ENCODE measurements at places on chromosomes 7 and 10.

DNA sequence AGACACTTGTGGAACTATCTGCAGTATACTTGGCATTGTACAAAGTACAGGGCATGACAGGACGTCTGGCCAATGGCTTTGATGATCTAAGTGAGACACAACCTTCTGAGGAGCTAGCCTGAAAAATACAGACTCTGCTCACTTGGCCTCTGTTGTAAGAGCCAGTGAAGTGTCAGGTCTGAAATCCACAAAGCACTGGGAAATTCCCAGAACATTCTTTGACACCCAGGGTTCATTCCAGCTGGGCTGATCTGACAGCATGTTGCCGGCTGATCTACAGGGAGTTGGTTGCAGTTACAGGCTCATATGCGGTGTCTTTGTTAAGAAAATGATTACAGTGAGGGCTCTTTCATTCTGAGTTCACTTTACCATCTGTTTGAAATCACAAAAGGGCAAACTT, 354.6 kb downstream of the PHF14 start:
- DNase-seq: no peak

- no peak for DNase-seq
These were observed 59.9 kb downstream of the CH25H start for GRCh38 chr10:89147256-89147655.

DNA sequence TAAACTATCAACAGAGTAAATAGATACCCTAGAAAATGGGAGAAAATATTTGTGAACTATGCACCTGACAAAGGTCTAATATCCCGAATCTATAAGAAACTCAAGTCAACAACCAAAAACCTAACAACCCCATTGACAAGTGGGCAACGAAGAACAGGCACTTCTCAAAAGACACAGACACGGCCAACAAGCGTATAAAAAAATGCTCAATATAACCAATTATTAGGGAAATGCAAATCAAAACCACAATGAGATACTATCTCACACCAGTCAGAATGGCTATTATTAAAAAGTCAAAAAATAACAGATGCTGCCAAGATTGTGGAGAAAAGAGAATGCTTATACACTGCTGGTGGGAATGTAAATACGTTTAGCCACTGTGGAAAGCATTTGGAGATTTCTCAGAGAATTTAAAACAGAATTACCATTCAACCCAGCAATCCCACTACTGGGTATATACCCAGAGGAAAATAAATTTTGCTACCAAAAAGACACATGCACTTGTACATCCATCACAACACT, 63.2 kb upstream of the CAV2 start:
- no peak for DNase-seq

GRCh38 chr7:33596686-33597085, 308.7 kb upstream of the BMPER start:
- DNase-seq: no peak

- DNase-seq: no peak
These were observed 410.8 kb upstream of the COBL start for GRCh38 chr7:51727441-51727840.

DNA sequence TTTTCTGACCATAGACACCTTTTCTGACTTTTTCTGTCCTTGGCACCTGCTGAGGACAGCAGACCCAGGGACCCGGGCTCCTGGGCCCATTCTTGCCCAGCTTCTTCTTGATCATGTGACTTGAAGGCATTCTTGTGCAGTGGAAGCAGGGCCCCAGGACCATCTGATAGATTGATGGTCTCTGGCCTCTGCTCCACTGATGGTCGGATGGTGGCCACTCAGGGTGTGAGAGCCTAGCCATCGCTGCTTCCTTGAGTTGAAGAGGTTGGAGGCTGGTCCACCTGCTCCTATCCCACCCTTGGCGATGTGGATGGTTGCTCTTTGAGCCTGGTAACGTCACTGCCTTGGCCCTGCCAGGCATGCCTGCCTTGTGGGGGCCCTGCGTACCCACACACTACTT, 37.8 kb upstream of the ZNF716 start:
- DNase-seq: no peak

DNA sequence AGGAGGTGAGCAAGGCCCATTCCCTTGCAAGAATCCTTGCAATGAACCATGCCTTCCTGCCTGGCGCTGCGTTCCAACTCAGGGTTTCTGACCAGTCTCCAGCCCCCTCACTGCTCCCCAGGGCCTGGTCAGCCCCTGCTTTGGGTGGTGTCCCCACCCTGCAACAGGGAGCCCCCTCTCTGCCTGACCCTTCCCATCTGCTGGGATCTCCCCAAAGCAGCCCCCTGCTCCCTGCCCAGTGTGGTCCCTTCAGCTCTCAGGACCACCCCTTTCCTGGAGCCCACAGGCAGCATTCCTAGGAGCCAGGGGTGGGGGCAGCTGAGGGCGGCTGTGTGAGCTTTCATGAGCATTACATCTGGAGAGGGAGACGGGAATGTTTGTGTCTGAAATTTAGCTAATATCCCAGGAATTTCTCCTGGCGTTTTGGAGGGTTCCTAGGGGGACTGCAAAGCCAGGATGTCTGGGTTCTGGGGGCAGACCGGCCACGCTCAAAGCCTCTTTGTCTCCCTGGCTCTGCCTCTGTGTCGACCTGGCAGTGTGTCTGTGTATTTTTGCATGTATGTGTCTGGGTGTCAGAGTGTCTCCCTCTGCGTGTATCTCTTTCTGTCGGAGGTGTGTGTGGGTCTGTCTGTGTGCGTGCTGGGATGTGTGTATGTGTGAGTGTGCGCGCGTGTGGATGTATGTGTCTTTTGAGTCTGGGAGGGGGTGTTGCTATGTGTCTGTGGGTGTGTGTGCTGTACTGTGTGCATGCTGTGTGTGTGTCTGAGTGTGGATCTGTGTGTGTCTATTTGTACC, 300.5 kb upstream of the ZMIZ1 start:
- no peak for DNase-seq

GRCh38 chr7:154744256-154744860, 258.6 kb downstream of the PAXIP1 start:
- no peak for DNase-seq

GRCh38 chr7:30468041-30468440, 10.5 kb downstream of the NOD1 start:
- no peak for DNase-seq

- no peak for DNase-seq
These were observed 1.3 kb downstream of the FASTK start for GRCh38 chr7:151079199-151079910.

- DNase-seq: no peak
These were observed 285.6 kb downstream of the IPMK start for GRCh38 chr10:57982091-57982490.

GRCh38 chr10:117168729-117169128, 28.6 kb upstream of the KCNK18 start:
- DNase-seq: no peak

- DNase-seq: no peak
These were observed 115.3 kb downstream of the ZNF33B start for GRCh38 chr10:42523098-42523497.

- no peak for DNase-seq
These were observed 228.1 kb upstream of the PFKP start for GRCh38 chr10:2839081-2839725.

DNA sequence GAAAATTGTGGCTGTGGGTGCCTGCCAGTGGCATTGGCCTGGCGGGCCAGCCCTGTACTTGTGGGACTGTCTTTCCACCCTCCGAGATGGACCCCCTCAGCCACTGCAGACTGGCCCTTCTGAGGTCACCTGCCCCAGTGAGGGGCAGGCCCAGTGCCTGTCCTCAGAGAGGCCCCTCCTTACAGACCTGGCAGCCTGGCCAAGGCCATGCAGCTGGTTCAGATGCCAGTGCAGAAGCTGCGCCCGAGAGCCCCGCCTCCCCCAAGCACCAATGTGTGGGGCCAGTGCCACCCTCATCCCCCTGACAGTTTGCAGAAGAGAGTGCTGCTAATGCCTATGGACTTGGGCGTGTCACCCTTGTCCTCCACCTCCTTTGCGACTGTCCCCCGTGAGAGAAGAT, 10.0 kb downstream of the ZNF316 start:
- no peak for DNase-seq

GRCh38 chr10:18658271-18659124, 733 bp upstream of the ARL5B start:
- DNase-seq: no peak

GRCh38 chr10:133196221-133196915, 33.6 kb upstream of the UTF1 start:
- no peak for DNase-seq

GRCh38 chr10:14477408-14477710, 146.6 kb upstream of the FRMD4A start:
- DNase-seq: peak; percentile 62

DNA sequence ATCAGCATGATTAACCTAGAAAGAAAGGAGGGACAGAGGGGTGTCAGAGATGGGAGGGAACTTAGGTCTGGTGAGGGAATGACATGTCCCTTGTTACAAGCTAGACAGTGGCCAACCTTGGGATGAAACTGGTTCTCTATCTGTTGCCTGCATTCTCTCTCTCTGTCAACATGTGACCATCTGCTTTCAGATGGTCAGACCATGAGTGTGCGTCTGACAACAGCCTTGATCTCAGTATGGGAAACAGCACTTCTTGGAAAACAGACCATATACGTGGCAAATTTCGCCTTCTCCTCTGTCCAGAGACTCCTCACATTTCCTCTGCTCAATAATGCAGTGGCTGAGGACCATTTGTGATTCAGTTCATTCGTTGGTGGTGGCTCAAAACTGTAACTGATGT, 845.9 kb downstream of the TYW1 start:
- no peak for DNase-seq

DNA sequence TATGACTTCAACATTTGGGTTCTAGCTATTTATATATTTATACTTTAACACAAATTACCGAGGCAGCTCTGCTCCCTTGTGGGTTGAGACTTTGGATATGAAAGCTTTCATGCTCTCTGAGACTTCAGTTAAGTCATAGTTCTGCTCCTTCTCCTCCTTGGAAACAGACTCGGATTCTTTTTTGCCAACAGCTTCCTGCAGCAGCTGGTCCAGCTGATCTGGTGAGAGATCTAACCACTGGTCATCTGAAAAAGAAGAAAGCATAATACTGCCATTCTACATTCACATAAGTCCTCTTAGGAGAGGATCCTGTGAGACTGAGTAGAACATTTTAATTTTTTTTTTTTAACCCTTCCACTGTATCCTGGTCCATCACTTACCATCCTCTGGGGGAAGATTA, 28.6 kb downstream of the ECD start:
- DNase-seq: no peak

DNA sequence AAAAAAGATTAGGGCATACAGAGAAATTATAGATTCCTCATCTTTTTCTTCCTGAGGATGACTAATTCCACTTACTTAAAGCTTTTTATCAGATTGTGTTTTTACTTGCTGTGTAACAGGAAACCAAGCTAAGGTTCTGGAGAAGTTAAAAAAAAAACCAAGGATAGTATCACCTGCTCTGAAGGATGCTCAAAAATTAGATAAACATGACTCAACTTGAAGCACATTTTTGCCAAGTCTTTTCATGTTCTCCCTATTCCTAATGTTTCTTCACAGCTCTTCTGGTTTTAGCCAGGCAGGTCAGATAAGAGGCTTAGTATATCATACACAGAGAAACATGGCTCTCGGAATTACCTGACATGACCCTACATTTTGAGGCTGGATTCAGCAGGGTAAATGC, 90.3 kb downstream of the CPEB3 start:
- DNase-seq: no peak

DNA sequence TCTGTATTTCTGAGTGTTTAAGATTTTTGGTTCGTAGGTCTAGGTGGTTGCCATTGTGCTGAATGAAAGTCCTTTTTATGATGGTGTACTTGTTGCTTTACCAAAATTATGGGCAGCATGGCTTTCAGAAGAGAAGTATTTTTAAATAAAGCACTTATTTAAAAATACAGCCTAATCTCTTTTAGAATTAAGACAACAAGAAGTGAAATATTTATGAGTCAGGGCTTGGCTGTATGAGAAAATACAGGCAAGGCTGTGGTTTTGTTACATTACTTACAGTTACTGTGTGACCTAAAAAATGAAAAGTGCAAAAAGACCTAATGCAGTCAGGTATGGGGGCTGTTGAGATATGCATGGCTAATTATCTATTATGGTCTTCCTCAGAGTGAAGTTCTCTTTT, 185.2 kb upstream of the PPP1R3A start:
- DNase-seq: no peak

- DNase-seq: no peak
These were observed 404.3 kb upstream of the LRRTM3 start for GRCh38 chr10:66521506-66521905.

- DNase-seq: no peak
These were observed 75.0 kb upstream of the AFAP1L2 start for GRCh38 chr10:114479307-114479706.

DNA sequence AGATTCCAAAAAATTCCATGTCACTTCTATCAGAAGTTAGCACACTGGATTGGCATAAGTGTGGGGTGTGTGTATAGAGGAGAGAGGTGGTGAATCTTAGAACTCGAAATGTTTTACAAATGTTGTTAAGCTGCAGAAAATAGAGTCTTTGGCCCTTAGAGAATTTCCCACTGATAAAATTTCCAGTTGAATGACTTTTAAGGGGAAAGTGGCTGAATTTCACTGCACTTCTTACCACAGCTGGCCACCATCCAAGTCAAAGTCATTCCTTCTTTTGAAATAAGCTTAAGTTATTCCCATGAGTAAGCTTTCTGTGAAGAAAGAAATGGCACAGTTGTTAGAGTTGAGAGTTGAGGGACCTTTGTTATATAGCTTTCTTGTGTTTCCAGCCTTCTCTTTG, 13.9 kb downstream of the VCL start:
- DNase-seq: no peak

DNA sequence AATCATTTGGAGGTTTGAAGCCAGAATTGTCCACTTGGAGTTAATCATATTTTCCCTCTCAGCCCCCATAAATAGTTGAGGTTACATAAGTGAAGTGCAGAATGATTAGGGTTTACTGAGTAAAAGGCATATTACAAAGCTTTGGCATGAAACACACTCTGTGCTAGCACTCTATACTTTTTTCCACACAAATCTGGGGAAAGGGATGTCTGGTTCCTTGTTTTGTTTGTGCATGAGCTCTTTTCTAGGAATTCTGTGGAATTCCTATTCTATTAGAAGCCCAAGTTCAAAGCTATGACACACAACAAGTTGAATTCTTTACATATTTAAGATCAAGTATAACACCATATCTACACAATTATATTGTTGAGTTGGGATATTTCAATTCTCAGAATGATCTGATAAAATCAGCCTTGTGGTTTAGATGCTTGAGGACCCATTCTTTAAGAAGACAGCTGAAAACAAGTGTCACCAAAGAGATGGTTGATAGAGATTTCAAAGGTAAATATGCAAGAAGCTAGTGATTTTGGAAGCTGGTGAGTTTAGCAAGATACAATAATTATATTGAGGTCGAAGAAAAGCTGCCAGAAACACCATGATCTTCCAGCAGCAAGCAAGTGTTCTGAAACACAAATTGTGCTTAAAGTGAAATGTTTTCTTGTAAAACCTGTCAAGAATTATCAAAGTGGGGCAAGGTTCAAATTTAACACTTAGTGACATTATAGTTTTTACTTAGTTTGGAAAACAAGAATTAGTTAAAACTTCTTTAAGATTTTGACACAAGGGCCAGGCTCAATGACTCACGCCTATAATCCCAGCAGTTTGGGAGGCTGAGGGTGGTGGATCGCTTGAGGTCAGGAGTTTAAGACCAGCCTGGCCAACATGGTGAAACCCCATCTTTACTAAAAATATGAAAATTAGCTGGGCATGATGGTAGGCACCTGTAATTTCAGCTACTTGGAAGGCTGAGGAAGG, 122.6 kb downstream of the INHBA start:
- peak; percentile 51 for DNase-seq

Measured in HFF-Myc (cell line).